ENCODE measurements at places on chromosomes 4 and X.
A peak's percentile ranks its signal among the peaks of the same experiment; 100 is the strongest.

DNA sequence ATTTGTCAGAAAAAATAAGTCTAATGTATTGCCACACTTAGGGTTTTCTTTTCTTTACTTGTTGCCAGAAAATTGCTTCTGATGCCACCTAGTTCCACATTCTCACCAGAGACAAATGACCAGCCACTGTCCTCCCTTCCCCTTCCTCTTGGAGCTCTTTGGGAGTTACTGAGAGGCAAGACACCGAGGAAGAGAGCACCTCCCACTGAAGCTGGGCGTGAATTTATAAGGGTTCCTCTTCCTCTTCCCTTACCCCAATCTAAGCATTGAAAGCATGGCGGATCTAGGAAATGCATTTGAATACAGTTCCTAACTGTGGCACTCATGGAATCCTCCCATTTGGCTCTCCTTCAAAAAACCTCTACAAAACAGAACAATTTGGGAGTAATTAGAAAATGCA is 30.0 kb downstream of the ANXA3 start:
- no peak for DNase-seq

GRCh38 chr4:188691811-188692210 is 552.6 kb downstream of the TRIML1 start:
- no peak for DNase-seq

GRCh38 chr4:111813555-111814140 is 331.6 kb upstream of the FAM241A start:
- DNase-seq: no peak

DNA sequence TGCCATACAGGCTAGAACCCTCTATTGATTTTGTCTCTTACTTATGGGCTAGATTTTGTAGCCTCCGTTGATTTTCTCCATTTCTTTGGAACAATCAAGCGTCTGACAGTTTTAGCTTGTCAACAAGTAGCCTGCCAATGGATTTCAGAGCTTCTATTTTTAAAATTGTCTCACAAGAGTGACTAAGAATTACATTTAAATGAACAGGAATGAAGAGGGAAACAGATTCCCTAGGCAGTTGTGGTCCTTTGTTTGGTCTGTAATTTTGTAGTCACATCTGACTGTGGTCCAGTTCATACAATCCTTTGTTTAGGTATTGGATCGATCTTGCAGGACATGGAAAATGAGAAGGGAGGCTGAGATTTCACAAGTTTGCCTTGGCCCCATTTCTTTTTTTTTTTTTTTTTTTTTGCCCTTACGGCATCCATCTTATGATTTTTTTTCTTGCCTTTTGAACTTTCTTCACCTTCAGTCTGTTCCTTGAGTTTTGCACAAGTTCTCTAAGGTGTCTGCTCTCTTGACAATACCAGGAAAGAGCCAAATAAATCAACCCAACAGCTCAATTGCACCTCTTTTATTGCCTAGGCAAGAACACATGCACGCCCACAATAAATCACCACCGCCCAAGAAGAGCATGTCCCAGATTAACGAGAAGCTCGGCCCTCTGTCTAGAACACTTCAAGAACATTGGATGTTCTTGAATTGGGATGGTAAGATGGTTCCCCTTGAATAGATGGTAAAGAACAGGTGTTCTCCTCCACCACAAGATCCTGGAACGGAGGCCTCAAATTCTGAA is 86.5 kb upstream of the EGFL6 start:
- DNase-seq: no peak

- DNase-seq: no peak
Observed at GRCh38 chrX:118459494-118459893, 36.1 kb upstream of the DOCK11 start.

- DNase-seq: no peak
Observed at GRCh38 chr4:165319030-165319429, 8.4 kb upstream of the MSMO1 start.

DNA sequence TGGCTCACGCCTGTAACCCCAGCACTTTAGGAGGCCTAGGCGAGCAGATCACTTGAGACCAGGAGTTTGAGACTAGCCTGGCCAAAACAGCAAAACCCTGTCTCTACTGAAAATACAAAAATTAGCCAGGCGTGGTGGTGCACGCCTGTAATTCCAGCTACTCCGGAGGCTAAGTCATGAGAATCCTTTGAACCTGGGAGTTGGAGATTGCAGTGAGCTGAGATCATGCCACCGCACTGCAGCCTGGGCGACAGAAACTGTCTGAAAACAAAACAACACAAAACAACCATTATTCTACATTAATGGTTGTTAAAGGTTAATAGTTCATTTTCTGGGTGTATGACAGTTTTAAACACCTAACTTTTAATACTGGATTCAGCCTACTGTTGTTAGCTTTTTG is 1.6 kb upstream of the SMARCA5 start:
- DNase-seq: no peak

GRCh38 chrX:38275615-38276014 is 51.7 kb downstream of the RPGR start:
- no peak for DNase-seq

- no peak for DNase-seq
Observed at GRCh38 chr4:110155654-110156053, 42.8 kb downstream of the ELOVL6 start.

DNA sequence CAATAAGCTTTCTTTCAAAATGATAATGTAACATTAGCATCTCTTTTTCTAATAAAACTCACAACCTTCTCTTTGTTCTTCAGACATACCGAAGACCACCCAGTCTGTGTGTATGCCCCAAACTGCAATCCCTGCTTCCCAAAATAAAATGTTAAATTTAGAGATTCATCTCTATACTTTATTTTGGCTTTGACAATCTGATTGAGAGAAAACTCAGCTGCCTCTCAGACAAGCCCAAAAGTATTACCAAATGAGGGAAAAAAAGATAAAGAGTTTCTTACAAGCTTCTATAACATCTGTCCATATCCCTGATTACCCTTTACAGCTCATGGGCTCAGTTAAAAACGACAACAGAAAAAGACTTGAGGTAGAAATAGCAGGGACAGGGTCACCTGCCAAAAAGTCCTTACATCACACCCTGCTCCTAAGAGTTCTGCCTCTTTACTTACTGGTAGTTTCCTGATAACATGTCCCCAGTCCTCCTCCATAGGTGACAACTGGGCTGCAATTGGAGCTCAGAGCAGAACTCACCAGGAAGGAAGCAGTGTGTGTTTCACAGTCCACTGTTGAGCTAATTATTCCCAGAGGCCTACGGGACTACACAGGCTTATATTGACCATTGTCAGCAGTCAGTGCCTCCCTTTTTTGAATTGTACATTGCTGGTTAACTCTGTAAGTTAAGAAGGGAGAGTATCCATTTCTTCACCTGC is 70.9 kb upstream of the FAM9C start:
- no peak for DNase-seq

DNA sequence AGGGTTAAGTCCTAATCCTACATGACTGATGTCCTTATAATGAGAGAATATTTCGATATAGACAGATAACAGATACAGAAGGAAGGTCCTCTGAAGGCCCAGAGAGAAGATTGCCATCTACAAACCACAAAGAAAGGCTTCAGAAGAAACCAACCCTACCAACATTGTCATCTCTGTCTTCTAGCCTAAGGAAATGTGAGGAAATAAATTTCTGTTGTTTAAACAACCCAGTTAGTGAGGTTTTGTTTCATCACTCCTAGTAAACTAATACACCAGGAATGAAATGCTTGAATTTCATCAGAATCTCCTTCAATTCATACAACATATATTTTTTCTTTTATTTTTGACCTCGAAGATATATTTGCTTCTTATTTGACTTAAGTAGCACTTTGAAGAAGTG is 1527.8 kb downstream of the STIM2 start:
- no peak for DNase-seq

- DNase-seq: no peak
Observed at GRCh38 chr4:70608324-70608723, 16.3 kb downstream of the AMBN start.

DNA sequence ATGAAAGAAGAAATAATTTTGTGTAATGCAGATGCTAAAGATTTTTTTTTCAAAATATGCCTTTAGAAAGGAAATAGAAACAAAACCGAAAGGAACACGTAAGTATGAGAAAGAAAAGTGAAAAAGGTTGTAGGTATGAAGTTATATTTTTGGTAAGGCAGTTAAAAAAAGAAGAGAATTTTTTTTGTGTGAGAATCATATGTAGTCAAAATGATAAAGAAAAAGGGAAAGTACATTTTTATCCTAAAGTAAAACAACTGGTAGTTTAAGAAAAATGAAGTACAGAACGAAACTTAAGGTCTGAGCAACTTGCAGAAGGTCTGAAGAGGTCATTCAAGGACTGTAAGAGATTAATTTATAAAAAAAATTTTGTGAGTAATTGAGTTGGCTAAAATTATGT is 164.0 kb upstream of the TRAM1L1 start:
- DNase-seq: no peak

GRCh38 chr4:113555868-113556267 is 205.7 kb downstream of the CAMK2D start:
- no peak for DNase-seq

DNA sequence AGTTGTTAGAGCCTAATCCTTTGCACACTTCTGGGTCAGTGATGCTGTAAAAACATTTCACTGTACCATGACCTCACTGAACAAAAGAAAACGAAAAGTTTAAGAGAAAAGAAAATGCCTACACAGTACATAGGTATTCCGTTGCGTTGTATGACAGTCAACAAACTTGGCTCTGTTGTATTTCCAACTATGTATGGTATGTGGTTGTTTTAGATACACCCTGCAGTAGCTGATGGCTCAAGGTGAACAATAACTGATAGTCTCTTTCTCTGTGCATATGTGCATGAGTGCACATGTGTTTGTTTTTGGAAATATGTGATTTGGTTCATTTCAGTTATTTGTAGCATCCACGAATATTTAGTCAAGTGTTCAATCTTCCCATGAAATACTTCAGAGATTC is 176.0 kb downstream of the BMPR1B start:
- DNase-seq: no peak

DNA sequence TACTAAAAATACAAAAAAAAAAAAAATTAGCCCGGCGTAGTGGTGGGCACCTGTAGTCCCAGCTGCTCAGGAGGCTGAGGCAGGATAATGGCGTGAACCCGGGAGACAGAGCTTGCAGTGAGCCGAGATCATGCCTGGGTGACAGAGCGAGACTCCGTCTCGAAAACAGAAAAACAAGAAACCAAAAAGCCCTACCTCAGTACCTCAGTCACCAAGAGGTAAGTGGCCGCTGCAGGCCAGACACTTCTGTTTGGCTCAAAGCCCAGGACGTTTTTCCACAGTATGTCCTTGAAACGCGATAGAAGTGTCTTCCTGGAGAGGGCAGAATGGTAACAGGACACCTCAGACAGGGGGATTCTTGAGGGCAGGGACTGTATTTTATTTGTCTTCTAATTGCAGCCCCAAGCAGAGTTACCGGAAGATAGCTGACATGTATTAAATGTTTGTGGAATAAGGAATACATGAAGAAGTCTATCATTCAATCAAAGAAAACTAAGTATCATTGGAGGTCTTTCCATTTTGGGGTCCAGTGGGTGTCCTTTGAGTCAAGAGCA is 63.6 kb downstream of the CLNK start:
- DNase-seq: no peak

DNA sequence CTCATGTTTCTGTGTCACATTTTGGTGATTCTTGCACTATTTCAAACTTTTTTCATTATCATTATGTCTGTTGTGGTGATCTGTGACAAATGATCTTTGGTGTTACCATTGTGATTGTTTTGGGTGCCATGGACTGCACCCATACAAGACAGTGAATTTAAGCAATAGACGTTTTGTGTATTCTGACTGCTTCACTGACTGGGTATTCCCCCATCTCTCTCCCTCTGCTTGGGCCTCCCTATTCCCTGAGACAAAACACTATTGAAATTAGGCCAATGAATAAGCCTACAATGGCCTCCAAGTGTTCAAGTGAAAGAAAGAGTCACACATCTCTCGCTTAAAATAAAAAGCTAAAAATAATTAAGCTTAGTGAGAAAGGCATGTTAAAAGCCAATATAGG is 60.2 kb downstream of the BANK1 start:
- DNase-seq: no peak

- DNase-seq: no peak
Observed at GRCh38 chr4:184373886-184374405, 100.4 kb downstream of the IRF2 start.

DNA sequence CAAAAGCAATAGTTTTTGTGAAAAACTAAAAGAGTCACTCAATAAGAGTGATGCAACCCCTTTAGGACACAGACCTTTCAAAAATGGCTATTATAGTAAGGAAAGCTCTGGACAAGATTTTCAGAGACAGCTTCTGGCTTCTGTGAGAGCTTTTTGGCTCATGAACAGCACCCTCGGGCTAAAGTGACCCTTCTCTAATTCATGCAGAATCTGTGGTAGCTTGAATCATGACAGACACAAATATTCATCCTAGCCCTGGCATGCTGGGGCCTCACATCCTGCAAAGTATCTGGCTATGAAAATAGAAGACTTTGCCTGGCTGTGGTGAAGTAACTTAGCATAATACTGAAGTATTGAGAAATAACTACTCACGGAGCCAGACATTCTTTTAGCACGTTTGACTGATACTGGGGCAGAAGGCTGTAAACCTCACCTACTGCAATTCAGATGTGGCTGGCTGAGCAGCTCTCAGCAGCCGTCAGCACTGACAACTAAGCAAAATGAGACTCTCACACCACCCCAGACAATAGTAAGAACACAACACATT is 327.3 kb downstream of the MAPK10 start:
- DNase-seq: no peak

GRCh38 chrX:9995855-9996339 is 28.7 kb downstream of the CLDN34 start:
- peak; percentile 48 for DNase-seq

DNA sequence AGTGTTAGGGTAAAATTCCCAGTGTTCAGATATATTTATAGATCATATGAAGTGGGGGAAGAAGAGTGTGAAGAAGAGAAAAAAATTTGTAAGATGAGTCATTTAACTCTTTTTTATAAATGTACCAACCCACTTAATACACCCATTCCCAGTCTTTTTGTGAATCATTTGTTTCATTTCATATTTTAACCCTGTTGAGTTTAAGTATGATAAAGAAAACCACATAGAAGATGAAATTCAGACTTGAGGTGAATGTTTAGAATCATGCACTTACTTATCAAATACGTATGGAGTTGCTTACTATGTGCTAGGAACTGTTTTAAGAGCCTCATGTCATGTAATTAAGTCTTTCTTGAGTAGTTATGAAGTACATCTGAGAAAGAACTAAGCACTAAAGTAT is 56.6 kb upstream of the DAPP1 start:
- no peak for DNase-seq

DNA sequence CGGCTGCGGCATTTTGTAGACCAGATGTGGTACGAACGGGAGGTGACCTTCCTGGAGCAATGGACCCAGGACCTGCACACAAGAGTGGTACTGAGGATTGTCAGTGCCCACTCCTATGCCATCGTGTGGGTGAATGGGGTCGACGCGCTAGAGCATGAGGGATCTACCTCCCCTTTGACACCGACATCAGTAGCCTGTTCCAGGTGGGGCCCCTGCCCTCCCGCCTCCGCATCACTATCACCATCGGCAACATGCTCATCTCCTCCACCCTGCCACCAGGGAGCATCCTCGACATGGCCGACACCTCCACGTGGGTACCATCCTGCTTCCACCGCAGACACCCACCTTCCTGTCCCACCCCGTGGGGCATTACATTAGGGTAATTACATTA is 46.2 kb downstream of the SMARCA5 start:
- peak; percentile 13 for DNase-seq

GRCh38 chr4:150009533-150009932 is 68.7 kb upstream of the DCLK2 start:
- no peak for DNase-seq
